ENCODE measurements at places on chromosomes 5 and 9.

DNA sequence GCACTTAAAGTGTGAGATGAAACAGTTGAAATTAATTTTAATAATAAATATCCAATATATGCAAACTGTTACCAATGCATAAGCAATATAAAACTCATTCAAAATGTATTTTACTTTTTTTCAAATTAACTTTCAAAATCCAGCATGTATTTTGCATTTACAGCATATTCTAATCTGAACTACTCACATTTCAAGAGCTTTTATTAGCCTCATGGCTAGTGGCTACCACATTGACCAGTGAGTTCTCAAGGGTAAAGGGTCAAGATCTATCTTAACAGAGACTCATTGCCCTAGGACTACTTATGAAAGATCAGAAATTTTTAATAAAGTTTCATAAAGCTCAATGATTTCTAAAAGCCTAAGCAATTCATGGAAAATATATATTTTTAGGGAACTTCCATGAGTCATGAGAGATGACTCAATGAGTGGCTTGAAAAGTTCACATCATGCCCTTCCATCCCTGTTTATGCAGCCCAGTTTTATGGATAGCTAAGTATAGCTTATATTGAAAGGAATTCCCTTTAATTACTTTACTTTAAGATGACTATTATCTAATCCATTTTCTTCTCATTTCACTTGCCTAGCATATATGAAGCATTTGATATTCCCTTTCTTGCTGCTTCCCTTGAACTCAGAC is 608.6 kb downstream of the SLCO4C1 start:
- no peaks in the 10 kb centered on the region for H3K36me3 ChIP-seq
- H3K27me3 ChIP-seq, result no peaks in the 10 kb centered on the region
- H3K4me1 ChIP-seq, result no peaks in the 10 kb centered on the region
- no peak overlapping the region for H3K27ac ChIP-seq
- H3K4me3 ChIP-seq, result no peak overlapping the region

GRCh38 chr9:69379270-69379982 is 54.4 kb downstream of the ENTREP1 start:
- H3K27ac ChIP-seq, result no peak overlapping the region
- DNase-seq, result no peak
- H3K4me1 ChIP-seq, result no peaks in the 10 kb centered on the region
- H3K4me3 ChIP-seq, result no peak overlapping the region
- H3K27me3 ChIP-seq, result peaks cover 4% of the 10 kb centered on the region

GRCh38 chr9:109728686-109729300 is 51.2 kb upstream of the PALM2AKAP2 start:
- H3K27me3 ChIP-seq, result no peaks in the 10 kb centered on the region
- no peaks in the 10 kb centered on the region for H3K4me1 ChIP-seq
- no peak overlapping the region for H3K4me3 ChIP-seq
- no peak overlapping the region for H3K27ac ChIP-seq
- H3K36me3 ChIP-seq, result no peaks in the 10 kb centered on the region

DNA sequence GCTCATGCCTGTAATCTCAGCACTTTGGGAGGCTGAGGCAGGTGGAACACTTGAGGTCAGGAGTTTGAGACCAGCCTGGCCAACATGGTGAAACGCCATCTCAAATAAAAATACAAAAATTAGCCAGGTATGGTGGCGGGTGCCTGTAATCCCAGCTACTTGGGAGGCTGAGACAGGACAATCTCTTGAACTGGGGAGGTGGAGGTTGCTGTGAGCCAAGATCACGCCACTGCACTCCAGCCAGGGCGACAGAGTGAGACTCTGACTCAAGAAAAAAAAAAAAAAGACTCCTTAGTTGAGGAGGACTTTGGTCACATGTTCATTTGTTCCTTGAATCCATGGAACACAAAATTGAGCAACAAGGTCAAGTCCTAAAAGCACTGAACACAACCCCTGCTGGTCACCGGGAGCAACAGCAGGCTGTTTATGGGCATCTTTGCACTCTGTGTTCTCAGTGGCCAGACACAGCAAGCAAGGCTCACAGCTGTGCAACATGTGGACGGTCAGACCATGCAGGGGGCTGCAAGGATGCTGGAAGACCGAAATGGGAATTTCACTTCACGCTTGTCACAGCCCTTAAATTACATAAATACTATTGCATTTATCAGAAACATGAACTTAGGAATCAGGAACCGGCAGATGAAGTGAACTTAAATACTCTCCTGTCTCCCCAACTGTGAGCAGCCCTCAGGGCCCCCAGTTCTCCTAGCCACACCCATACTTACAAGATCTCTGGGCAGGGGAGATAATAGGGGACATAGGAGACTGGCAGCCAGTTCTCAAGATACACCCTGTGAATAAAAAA is 2.8 kb downstream of the GBGT1 start:
- no peaks in the 10 kb centered on the region for H3K36me3 ChIP-seq
- no peak overlapping the region for H3K4me3 ChIP-seq
- DNase-seq, result peak; percentile 56
- H3K4me1 ChIP-seq, result peaks cover 2% of the 10 kb centered on the region
- H3K27ac ChIP-seq, result no peak overlapping the region

DNA sequence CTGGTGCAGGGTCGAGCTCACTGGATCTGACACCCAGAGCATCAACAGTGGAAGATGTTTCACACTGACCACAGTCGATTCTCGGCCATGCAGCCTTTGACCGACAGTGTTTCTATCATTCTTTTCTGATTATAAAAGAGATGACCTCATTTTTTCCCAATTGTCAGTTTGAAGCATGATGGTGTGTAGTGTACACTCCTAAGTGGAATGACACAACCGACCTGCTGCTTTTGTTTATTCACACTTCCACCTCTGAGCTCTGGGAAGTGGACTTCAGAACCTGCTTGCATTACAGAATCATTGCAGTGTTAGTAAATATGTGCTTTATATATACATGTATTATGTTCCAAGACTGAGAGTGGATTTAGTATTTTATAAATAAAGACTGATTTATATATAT is 128.6 kb downstream of the IRX2 start:
- no peak overlapping the region for H3K4me3 ChIP-seq
- H3K36me3 ChIP-seq, result no peaks in the 10 kb centered on the region
- no peak overlapping the region for H3K27ac ChIP-seq
- DNase-seq, result no peak
- no peaks in the 10 kb centered on the region for H3K27me3 ChIP-seq

All from activated CD4-positive, alpha-beta memory T cell treated with anti-CD3 and anti-CD28 coated beads for 36 hours (primary cell).